ENCODE measurements at places on chromosomes 4 and X. TPM values are rescaled to one million over a fixed set of nuclear protein-coding genes. Genes with fewer than 3 reads are reported as not detected.

Gene SUPT20HL2
- total RNA-seq: not detected

Gene CXCL11
- not detected for total RNA-seq

Gene CCDC120
- 2.2 TPM for total RNA-seq

Gene NAT8L
- 3.2 TPM for total RNA-seq

Gene KCND1
- total RNA-seq: 1.5 TPM

Gene PCDH19
- total RNA-seq: 0.51 TPM

Gene CXorf65
- total RNA-seq: not detected

Gene FAM3A
- total RNA-seq: 47.1 TPM

Gene SMIM10
- total RNA-seq: 4.9 TPM

Gene ZFYVE28
- 6.0 TPM for total RNA-seq

Gene RPA4
- not detected for total RNA-seq

DNA sequence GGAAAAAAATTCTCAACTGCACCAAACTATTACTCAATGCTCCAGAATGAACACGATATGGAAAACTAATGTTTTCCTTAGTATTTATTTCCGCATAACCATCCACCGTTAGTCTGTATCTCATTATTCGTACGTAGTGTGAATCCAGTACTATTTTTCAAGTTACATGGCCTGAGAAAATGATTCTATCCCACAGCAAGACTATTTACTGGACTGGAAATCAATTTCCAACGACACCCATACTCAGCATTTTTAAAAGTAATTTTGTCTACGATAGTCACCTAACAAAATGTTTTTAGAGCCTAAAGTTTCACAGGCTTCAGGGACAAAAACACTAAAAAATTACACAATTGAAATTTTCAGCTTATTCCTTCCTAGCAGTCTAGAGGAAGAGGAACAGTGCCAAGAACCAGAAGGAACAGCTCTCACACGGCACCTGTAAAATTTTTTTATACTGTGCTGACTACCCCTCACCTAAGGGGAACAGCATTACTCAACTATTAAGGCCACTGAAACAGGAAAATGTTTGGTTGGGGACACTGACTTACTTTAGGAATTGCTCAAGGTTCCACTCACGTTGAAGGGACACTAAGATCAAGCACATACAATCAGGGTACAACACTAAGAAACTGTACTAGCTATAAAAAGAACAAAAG lies 9.6 kb downstream of the UBE2D3 start:
- H3K4me3 ChIP-seq: no peak overlapping the region
- H3K27ac ChIP-seq: no peak overlapping the region
- no peak for DNase-seq
- H3K4me1 ChIP-seq: no peaks in the 10 kb centered on the region
- no peaks in the 10 kb centered on the region for H3K27me3 ChIP-seq

GRCh38 chrX:38117485-38117884 lies 103.2 kb downstream of the SRPX start:
- no peak overlapping the region for H3K27ac ChIP-seq
- no peak overlapping the region for H3K4me3 ChIP-seq
- no peaks in the 10 kb centered on the region for H3K4me1 ChIP-seq
- no peaks in the 10 kb centered on the region for H3K36me3 ChIP-seq

- no peak for DNase-seq
- no peak overlapping the region for H3K4me3 ChIP-seq
- H3K4me1 ChIP-seq: no peaks in the 10 kb centered on the region
- no peaks in the 10 kb centered on the region for H3K27me3 ChIP-seq
- no peaks in the 10 kb centered on the region for H3K36me3 ChIP-seq
Measured at GRCh38 chr4:42490015-42490414, 92.7 kb downstream of the SHISA3 start.

GRCh38 chr4:9940041-9940440 lies 81.3 kb downstream of the SLC2A9 start:
- DNase-seq: no peak
- H3K4me3 ChIP-seq: no peak overlapping the region
- no peaks in the 10 kb centered on the region for H3K36me3 ChIP-seq
- no peaks in the 10 kb centered on the region for H3K27me3 ChIP-seq
- no peaks in the 10 kb centered on the region for H3K4me1 ChIP-seq
- no peak overlapping the region for H3K27ac ChIP-seq

DNA sequence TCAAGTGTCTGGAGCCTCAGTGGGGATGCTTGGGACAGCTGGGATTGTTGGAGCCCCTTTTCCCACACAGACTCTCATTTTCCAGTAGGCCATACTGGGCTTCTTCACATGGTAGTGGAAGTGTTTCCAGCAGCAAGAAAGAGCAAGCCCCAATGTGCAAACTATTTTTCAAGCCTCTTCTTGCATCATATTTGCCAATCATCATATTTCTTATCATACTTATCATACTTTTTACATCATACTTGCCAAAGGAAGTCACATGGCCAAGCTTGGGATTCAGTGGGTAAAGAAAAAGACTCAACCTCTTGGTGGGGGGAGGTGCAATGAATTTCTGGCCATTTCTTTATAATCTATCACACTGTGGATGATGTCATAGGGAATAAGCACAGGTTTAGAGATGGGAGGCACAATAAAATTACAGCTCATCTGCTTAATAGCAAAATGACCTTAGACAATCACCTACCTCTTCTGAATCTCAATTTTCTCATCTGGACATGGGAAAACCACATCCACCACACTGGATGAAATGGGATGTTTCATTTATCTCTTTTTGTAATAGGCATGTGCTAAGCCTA lies 174.2 kb downstream of the MID1IP1 start:
- no peak for DNase-seq
- H3K27me3 ChIP-seq: no peaks in the 10 kb centered on the region
- no peak overlapping the region for H3K4me3 ChIP-seq
- no peaks in the 10 kb centered on the region for H3K36me3 ChIP-seq

- H3K4me1 ChIP-seq: peaks cover 19% of the 10 kb centered on the region
- H3K27ac ChIP-seq: no peak within 1 kb of the TSS
- no peak for DNase-seq
- no peaks in the 10 kb centered on the region for H3K36me3 ChIP-seq
- no peaks in the 10 kb centered on the region for H3K27me3 ChIP-seq
Measured at GRCh38 chrX:108736509-108737479, at the start of gene IRS4. Gene IRS4, minus strand, starts transcription at chrX:108736563.

DNA sequence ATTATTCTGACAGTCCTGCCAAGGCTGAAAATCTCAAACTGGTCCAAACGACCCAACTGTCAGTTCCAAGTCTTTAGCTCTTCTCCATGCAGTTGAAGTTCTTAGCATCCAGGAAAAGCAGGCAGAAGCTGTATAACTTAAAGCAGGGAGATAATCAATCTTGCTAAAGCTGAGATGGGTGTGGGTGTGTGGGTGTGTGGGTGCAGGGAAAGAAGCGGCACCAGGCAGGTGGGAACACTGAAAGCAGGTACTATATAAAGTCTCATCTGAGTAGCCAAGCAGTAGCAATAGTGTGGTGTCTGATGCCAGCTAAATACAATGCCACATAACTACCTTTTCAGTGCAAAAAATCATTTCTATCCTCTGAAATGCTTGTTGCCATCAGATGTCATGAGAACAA lies 69.7 kb upstream of the EGFL6 start:
- H3K4me1 ChIP-seq: no peaks in the 10 kb centered on the region
- H3K4me3 ChIP-seq: no peak overlapping the region

- no peak overlapping the region for H3K27ac ChIP-seq
- H3K27me3 ChIP-seq: no peaks in the 10 kb centered on the region
- no peaks in the 10 kb centered on the region for H3K4me1 ChIP-seq
- H3K4me3 ChIP-seq: no peak overlapping the region
Measured at GRCh38 chrX:112571388-112571787, 108.3 kb downstream of the LHFPL1 start.

- H3K36me3 ChIP-seq: no peaks in the 10 kb centered on the region
- no peaks in the 10 kb centered on the region for H3K4me1 ChIP-seq
- no peak for DNase-seq
- no peaks in the 10 kb centered on the region for H3K27me3 ChIP-seq
- H3K4me3 ChIP-seq: no peak overlapping the region
- no peak overlapping the region for H3K27ac ChIP-seq
Measured at GRCh38 chr4:152870606-152871005, 65.5 kb upstream of the FHDC1 start.

GRCh38 chrX:155094468-155095061 lies 23.3 kb downstream of the BRCC3 start:
- H3K36me3 ChIP-seq: no peaks in the 10 kb centered on the region

DNA sequence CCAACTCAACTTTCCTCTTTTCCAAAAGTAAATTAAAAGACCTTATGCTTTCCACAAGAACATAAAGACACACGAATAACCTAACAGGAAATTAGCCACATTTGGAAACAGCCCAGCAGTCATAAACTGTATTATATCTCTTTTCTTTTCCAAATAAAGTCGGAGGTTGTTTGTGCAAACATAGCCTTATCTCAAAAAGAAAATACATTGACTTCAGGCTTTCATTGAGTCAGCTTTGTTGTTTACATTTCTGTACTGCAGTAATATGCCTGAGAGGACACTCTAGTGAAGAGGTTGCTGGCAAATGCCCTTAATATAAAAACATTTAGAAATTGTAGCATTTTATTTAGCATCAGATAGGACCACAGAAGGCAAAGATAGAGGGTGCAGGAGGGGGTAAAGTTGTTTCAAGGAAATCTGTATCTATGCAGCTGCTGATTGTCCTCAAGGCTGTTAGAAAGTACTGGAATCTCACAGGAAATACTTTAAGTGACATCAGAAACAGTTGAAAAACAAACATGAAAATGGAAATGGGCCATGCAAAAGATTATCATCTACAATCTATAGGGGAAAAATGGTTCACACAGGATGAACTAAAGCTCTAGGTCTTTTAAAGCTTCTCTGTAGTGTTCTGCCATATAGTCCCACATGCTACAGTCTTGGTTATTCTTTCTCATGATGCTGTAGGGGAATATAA lies 14.5 kb downstream of the LNX1 start:
- no peaks in the 10 kb centered on the region for H3K27me3 ChIP-seq
- no peak overlapping the region for H3K4me3 ChIP-seq
- no peak for DNase-seq
- H3K4me1 ChIP-seq: no peaks in the 10 kb centered on the region
- H3K36me3 ChIP-seq: no peaks in the 10 kb centered on the region

DNA sequence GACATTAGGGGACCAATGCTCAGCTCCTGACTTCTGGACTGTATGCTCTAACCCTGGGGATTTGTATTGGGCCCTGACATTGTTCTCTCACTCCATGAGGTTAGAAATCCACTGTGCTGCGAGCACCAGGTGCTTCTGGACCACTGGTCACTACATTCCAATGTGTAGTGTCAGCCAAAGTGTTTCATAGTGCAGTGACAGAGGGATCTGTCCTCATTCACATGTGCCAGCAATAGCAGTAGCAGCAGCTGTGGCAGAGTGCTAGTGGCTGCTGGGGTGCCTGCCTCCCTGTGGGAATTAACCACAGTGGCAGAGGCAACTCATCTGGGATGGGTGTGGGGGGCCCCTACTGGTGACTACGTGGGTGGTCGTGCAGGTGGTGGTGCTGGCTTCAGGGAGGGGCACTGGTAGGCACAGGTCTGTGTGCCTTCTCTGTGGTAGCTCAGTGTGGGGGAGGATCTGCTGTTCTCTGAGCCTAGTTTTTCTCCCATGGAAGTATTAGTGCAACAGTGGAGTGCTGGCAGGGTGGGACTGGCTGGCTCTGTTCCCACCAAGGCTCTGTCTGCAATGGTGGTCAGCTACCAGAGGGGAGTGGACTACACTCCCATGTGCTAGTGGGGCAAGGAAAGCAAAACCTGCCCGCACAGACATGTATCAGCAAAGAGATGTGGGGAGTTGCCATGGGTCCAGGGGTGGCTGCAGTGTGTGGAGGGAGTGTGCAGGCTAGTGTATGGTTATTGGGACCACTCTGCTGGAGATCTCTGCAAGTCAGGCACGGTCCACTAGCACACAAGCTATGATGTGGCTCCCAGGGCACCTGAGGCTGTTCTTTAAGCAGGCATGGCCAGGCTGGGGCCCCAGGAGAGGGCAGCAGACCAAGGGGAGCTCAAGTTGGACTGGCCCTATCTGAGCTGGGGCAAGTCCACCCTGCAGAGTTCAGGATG lies 78.5 kb downstream of the SCLT1 start:
- no peaks in the 10 kb centered on the region for H3K4me1 ChIP-seq
- no peak for DNase-seq
- no peaks in the 10 kb centered on the region for H3K27me3 ChIP-seq
- H3K36me3 ChIP-seq: no peaks in the 10 kb centered on the region
- H3K27ac ChIP-seq: no peak overlapping the region
- H3K4me3 ChIP-seq: no peak overlapping the region

GRCh38 chr4:39569209-39569608 lies 42.0 kb upstream of the UGDH start:
- peaks cover 17% of the 10 kb centered on the region for H3K36me3 ChIP-seq
- no peak for DNase-seq
- no peak overlapping the region for H3K27ac ChIP-seq

DNA sequence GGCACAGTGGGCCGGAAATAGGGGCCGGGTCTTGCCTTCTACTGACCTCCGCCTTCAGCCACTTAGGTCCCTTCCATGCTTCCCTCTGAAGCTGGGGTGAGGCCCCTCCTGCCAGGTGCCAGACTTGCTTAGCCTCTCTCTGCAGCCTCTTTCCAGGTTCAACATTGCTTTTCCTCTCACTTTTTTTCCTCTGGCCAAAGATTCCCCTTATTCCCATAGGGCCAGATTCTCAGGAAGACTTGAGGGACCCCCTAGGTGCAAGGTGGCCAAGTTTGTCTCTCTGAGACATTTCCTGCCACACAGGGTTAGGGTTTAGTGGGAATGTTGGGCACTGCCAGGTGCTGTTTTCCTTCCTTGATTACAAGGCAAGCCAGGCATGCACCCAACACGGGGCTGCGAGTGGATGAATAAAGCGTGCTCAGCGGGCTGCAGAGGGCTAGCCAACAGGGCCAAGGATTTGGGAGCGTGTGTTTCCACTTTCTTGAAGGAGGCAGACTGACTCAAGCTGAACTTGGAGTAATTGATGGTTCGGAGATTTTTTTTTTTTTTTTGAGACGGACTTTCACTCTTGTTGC lies 7.6 kb upstream of the GJB1 start:
- no peaks in the 10 kb centered on the region for H3K4me1 ChIP-seq
- no peaks in the 10 kb centered on the region for H3K36me3 ChIP-seq
- no peak overlapping the region for H3K27ac ChIP-seq
- DNase-seq: no peak
- no peaks in the 10 kb centered on the region for H3K27me3 ChIP-seq
- no peak overlapping the region for H3K4me3 ChIP-seq

- no peak overlapping the region for H3K27ac ChIP-seq
- H3K36me3 ChIP-seq: no peaks in the 10 kb centered on the region
- no peaks in the 10 kb centered on the region for H3K27me3 ChIP-seq
Measured at GRCh38 chrX:107457289-107457688, 7.8 kb downstream of the FRMPD3 start.

- DNase-seq: no peak
- H3K27me3 ChIP-seq: no peaks in the 10 kb centered on the region
- H3K4me1 ChIP-seq: no peaks in the 10 kb centered on the region
- no peak overlapping the region for H3K4me3 ChIP-seq
Measured at GRCh38 chr4:104592183-104592582, 97.5 kb upstream of the CXXC4 start.

GRCh38 chr4:184058026-184058425 lies 152.9 kb downstream of the STOX2 start:
- H3K4me3 ChIP-seq: no peak overlapping the region
- no peak for DNase-seq
- no peak overlapping the region for H3K27ac ChIP-seq
- H3K27me3 ChIP-seq: no peaks in the 10 kb centered on the region
- no peaks in the 10 kb centered on the region for H3K36me3 ChIP-seq

All from right atrium auricular region (tissue), 2 donors.